Stimulated activated CD4-positive, alpha-beta T cell treated with anti-CD3 and anti-CD28 coated beads, Interleukin-4, amount 100 ng/mL, for 1 hour (primary cell): ENCODE measurements at places on chromosomes 4 and X.

- DNase-seq = no peak
Measured at GRCh38 chr4:134624365-134624764, 422.8 kb upstream of the PABPC4L start.

- no peak for DNase-seq
Measured at GRCh38 chr4:148540622-148541326, 98.6 kb upstream of the NR3C2 start.

DNA sequence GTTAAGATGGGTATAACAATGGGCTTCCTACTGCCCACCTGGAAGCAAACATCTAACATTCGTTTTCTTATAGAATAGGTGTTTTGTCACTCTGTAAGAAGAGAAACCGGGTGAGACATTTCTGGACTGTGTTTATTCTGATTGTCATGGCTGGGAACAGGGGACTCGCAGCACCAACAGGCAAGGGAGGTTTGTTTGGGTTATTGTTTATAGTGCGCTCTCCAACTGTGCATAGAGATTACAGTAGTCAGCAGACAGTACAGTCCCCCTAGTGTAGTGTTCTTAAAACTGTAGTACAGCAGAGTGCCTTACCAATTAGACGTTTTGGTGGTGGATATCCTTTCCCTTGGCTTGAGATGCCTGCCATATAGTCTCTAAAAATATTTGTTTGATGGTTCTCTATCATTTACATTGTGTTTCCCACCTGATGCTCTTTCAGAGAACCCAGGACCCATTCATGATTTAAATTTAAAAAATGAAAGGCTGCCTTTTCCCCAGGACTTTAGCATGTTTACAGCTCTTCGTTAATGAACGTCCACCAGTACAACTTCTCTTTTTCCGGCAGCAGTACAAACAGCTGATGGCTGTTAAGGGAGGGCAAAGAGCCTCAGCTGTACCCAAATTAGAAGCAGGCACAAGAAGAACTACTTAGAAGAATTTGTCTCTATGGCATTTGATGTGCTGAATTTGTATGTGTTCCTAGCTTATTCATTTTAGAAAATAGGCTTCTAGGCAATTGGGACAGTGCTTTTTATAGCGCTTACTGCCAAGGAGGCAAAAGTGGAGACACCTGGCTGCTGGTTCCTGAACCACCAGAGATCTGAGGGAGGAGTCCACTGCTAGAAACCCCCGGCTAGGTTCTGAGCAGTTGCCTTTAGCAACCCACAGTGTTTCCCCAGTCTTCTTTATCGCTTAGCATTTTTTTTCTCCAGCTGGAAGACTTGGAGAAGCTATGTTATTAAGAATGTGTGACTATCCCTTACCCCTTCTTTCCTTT, 1.0 kb upstream of the RNF150 start:
- no peak for DNase-seq

GRCh38 chrX:130702867-130703707, 199.9 kb downstream of the ENOX2 start:
- DNase-seq = no peak

- DNase-seq = no peak
Measured at GRCh38 chr4:169103966-169104412, 93.9 kb upstream of the CBR4 start.

GRCh38 chrX:138929926-138930582, 218.5 kb upstream of the FGF13 start:
- no peak for DNase-seq

DNA sequence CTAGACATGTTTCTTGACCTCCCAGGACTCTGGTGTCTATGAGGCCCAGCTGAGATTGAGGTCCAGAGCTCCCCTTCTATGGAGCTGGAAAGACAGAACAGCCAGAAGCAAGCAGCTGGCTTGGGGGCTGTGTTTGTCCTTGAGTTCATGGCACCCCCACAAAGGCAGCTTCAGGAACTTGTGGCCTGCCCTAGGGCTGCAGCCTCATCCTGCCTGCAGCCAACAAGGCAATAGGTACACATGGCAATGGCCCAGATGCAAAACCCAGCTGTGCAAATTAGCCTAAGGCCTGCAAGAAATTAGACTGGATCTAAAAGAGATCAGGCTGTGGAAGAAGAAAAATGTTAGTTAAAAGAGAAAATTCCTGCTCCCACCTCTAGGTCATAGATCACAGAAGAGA, 131.7 kb upstream of the NALF2 start:
- no peak for DNase-seq

GRCh38 chr4:144384408-144384807, 243.9 kb upstream of the GYPA start:
- DNase-seq = no peak

GRCh38 chr4:42570221-42570620, 86.7 kb downstream of the ATP8A1 start:
- no peak for DNase-seq

DNA sequence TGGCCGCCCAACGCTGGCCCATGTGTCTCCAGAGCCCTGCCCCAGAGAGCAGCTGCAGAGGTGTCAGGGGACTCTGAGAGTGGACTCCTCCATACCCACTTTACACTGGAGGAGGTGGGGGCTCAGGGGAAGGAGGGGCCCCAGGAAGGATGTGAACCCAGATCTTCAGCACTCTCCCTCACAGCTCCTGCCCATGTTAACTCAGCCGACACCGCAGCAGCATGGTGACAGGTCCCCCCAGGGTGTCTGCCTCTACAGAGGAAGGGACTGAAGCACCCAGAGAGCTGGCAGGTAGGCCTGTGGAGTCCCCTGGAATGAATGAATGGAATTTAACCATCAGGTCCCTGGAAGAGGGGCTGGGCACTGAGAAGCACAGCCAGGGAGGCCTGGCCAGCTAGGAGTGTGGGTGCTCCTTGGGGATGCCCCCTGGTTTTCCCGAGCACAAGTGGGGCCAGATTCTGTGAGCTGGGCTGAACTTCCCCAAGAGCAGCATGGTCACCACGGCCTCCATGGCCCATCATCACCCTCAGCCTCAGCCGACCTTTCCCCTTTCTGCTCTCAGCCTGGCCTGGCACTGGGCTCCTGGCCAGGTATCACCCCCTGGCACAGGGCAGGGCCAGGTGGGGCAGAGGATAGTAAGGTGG, 21.9 kb downstream of the SH3BP2 start:
- DNase-seq = no peak

DNA sequence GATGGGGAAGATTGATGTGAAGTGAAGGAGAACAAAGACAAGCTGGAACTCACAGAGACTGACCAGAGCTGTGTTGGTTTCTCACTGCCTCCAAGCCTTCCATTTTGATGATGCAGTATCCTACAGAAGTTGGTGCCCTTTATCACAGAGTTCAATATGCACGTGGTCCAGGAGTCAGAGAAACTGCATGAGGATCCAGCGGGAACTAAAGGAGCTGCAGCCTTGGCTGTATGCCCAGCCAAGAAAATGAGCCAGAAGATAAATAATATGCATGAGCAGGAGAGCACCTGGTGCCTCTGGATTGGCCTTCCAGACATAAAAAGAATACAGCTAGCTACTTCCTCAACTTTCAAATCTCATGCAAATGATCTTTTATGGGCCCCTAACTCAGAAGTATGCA, 44.3 kb upstream of the DCLK2 start:
- DNase-seq = no peak

DNA sequence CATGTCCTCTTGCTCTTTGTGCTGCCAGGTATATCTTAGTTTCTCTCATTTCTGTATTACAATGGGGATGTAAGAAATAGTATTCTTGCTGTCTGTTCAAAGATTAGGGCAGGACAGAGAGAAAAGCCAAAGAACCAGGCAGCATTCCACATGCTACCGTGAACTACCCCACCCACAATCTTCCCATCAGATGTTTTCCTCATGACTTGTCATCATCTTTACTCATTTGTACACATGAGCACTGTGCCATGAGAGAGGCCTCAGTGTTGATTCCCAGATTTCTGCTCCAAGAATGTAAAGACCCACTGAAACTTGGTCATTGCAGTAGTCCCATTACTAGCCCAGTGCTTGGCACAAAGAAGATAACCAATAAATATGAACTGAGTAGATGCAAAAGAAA, 354.6 kb upstream of the RASGEF1B start:
- no peak for DNase-seq

GRCh38 chr4:112277220-112277619, 8.5 kb downstream of the TIFA start:
- no peak for DNase-seq

DNA sequence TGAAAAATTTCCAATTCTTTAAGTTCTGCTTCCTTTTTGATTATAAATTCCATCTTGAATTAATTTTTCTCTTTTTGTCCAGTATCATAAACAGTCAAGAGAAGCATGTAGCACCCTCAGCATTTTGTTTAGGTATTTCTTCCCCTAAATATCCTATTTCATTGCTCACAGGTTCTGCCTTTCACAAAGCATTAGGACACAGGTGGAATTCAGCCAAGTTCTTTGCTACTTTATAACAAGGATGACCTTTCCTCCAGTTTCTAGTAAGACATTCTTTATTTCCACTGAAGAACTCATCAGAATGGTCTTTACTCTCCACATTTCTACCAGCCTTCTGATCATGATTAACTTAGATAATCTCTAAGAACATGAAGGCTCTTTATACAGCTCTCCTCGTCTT, 7.4 kb downstream of the SLC9B1 start:
- no peak for DNase-seq
